T-helper 2 cell (primary cell): ENCODE measurements at places on chromosomes 5 and 9.

- no peak for DNase-seq
These were observed 95.0 kb downstream of the ANKH start for GRCh38 chr5:14776602-14777001.

- DNase-seq: no peak
These were observed 76.7 kb upstream of the CCNG1 start for GRCh38 chr5:163360656-163361055.

- no peak for DNase-seq
These were observed 34.5 kb upstream of the NIPBL start for GRCh38 chr5:36842087-36842486.

DNA sequence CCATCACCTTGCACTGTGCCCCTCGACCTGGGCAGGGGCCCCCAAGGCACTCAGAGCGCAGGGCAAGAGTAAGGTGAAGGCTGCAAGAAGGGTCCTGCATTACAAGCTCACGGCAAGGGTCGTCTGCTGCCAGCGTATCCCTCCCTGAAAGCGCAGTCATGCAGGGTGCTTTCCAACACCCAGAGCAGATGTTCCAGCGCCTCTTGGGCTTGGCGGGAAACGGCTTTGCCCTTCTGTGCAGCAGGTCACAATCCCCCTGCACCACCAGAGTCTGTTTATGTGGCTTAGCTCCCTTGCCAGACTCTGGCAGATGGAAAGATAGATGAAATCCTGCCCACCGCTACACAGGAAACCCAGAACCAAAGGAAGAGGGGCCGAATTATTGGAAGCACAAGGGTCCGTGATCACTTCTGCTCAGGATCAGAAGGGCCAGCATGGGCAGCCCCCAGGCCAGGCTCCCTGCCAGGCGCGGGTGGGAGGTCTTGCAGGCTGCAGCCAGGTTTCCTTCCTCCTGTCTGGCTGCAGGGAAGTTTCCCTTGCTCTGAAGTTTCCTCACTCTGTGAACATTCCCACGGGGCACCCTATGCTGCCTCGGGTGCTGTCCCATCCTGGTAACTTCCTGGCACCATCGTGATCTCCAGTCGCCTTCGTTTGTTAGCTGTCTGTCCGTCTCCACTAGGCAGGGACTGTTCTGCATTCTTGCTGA is 132.2 kb downstream of the ZNF354C start:
- DNase-seq: no peak

- DNase-seq: no peak
These were observed 44.0 kb upstream of the RNU6ATAC start for GRCh38 chr9:134208310-134208841.

- peak; percentile 16 for DNase-seq
These were observed 49.6 kb downstream of the NSUN2 start for GRCh38 chr5:6583049-6583880.

GRCh38 chr5:174272671-174273070 is 227.2 kb downstream of the NSG2 start:
- DNase-seq: no peak

DNA sequence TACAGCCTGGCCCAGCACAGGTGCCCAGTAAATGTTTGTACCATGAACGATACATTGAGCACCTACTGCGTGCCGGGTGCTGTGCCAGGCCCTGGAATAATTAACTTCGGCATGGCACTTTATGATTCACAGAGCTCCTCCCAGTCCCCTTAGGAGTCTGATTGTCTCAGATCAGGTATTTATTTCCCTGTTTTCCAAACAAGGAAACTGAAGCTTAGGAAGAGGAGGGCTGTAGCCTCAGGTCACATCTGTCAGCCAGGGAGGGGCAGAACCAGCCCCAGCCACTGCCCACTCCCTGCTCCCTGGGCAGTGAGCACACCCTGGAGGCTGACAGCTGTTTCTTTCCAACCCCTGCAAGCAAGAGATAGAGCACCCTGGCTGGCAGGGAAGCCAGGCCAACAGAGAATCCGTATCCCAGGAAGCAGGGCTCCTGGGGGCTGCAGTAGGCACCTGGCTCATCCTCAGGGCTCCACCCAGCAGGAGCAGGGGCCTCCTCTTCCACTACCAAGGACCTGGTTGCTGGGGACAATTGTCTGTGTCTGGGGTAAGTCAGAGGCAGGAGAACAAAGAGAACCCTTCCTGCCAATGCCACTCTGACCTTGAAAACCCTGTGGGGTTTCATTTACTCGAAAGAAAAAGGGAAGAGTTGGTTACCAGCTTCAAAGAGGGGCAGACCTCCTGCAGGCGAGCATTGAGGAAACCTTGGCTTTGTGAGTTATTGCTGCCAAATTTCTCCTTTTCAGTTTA is 69.0 kb downstream of the DAB2IP start:
- no peak for DNase-seq

DNA sequence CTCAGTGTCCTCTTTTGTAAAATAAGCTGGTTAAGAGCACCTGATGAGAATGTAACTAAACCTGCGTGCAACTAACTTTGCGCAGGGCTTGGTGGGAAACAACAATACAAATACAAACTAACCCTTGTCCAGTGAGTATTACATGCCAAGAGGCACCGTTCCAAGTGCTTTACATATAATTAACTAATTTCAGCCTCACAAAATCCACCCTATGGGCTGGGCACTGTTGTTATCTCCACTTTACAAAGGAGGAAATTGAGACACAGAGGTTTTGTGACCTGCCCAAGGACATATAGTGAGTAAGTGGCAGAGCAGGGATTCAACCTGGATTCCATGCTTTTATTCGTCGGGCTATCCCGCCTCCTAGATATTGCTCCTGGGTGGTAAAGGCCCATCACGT is 26.2 kb upstream of the TNIP1 start:
- no peak for DNase-seq

DNA sequence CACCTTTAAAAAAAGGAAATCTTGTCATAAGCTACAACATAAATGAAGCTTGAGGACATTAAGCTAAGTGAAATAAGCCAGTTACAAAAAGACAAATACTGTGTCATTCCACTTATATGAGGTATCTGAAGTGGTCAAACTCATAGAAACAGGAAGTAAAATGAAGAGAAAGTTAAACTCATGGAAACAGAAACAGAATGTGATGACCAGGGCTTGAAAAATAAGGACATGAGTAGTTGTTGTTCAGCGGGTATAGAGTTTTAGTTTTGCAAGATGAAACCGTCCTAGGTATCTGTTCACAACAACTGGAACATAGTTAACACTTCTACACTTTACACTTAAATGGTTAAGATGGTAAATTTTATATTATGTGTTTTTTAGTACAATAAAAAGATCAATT is 47.8 kb upstream of the SLC1A3 start:
- no peak for DNase-seq

DNA sequence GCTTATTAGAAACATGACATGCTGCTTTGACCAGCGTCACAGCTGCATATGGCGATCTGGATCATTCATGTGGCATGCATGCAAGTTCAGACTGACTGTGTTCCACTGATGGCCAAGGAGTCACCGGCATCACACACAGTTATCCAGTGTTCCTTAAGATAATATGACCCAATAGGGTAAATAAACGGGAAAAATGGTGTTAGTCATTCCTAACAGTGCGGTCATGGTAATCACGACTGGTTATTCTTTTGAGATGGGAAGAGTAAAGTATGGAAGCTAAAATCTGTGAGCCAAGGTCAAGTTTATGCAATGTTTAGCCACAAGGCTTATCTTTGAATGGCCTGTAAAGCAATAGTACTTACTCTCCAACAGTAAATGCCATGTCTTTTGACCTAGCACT is 29.3 kb upstream of the LVRN start:
- no peak for DNase-seq

- no peak for DNase-seq
These were observed 8.9 kb downstream of the CSF2 start for GRCh38 chr5:132082329-132083023.

DNA sequence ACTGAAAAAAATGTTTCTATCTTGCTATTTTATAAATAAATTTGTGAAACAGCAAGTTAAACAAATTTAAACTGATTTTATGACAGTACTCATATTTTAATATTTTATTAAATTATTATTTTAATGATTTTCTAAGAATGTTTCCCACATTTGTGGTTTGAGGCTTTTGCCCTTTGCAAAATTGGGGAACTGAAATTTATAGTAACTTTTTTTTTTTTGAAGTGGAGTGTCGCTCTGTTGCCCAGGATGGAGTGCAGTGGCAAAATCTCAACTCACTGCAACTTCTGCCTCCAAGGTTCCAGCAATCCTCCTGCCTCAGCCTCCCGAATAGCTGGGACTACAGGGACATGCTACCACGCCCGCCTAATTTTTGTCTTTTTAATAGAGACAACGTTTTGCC is 7.2 kb upstream of the ADGRV1 start:
- no peak for DNase-seq

DNA sequence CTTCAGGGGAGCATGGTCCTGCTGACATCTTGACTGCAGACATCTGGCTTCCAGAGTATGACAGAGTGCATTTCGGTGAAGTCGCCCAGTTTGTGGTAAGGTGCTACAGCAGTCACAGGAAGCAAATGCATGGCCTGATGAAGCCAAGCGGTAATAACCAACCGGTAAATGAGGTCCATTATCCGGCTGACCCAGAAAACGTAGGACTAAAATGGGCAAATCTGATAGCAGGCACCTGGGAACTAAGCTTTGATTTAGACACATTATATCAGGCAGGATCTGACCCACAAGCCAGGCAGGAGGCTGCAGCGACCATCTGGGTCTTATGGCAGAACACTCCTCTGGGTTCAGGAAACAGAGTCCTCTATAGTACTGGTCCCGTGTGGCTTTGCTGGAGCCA is 454.6 kb downstream of the GADD45G start:
- DNase-seq: no peak

DNA sequence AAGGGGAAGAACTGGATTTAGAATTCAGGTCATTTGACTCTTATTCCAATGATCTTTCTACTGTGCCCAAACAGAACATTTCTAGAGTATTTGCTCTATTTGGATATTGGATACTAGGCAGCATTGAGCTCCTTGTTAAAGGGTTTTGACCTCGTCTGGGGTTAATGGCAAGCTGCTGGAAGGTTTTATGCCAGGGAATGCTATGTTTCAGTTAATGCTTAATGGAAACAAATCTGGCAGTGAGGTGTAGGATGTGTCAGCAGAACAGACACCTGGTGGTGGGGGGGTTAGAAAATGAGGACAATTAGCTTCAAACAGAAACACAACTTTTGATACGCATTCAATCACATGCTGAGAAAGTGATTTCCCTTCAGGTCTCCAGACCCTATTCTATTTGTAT is 51.5 kb downstream of the AGXT2 start:
- DNase-seq: no peak

- DNase-seq: no peak
These were observed 16.3 kb downstream of the RAB3C start for GRCh38 chr5:58599217-58599616.

- DNase-seq: no peak
These were observed 337.2 kb downstream of the NPR3 start for GRCh38 chr5:33048315-33048714.

GRCh38 chr9:93173365-93174051 is 10.4 kb upstream of the WNK2 start:
- DNase-seq: no peak

DNA sequence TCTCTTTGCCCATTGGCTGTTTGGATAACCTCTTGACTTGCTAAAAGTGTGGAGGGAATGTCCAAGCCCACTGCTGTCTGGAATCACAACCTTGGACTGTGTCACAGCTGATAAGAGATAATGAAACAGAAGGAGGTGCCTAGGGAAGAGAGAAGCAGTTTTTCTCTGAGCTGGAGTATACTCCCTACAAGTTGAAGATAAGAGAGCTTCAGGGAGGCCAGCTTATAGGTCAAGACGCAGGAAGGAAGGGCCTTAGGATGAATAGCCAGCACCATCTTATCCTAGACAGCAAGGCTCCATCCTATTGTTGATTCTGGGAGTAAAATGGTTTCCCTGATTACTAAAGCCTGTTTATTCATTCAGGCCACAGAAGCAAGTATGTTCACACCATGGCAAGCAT is 244.7 kb downstream of the NPR3 start:
- no peak for DNase-seq

DNA sequence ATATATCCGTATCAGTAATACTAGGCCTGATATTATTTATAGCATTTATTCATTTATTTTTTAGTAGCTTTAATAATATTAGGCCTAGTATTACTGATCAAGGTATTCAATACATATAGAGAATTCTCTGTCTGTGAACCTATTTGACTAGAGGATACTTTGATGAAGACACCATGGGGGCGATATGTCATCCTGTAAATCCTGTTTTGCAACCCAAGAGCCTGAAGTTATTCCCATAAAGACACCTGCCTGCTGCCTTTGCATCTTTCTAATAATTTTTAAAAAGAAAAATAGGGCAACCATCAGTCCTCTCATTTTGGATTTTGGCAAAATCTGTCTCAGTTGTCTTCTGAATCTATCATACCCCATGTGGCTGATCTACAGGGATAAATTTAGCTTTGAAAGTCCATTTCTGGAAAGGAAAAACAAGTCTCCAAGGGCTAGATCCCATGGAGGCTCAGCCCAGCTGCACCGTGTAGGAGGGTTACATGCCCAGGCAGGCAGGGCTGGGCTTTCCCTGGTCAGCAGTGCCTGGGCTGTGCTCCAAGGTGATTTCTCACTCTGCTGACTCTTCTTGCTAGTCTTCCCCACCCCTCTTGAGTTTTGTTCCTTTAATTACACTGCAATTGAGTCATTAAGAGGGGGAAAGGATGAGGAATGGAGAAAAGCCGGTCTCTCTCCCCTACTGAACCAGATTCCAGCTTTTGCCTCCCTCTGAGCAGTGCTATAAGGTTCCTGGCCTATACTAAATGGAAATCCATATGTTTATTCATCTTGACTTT is 169.0 kb downstream of the TRIM32 start:
- no peak for DNase-seq

DNA sequence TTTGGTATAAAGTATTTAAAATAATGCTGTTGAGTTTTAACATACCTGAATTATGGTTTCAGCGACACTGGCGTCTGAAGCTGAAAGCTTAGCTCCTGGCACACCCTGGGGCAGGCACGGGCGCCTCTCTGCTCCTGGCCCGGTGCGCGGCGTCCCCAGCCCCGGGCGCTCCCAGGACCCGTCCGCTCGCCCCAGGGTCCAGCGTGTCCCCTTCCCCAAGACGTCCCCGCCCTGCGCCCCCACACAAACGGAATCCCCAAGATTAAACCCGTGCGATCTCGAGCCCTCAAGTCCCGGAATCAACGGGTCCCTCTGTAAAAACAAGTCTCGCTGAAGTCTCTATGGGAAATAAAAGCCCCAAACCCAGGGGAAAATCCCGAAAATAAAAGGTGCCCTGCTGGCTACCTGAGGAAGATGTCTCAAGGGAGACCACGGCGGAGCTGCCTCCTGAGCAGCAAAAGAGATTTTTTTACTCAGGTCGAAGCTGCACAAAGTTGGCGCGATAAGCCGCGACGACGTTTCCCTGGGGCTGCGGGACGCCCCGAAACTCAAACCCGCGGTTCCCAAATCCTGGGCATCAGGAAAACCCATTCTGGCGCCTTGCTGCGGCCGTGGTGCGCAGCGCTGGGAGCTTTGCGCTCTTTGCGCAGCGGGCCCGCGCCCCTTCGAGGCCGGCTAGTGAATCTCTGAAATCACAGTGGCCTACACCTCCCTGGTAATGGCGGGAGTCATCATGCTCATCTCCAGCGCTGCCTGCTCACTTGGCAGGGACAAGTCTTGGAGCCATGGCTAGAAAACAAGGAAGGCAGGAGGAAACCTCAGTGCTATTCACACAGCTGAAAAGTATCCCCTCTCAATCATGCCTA is 6.3 kb upstream of the IFNA8 start:
- no peak for DNase-seq

GRCh38 chr5:133521801-133522200 is 90.5 kb downstream of the FSTL4 start:
- DNase-seq: no peak

GRCh38 chr9:89116064-89116804 is 62.4 kb downstream of the SHC3 start:
- no peak for DNase-seq
